Adipose tissue (tissue), 3 donors: ENCODE measurements at places on chromosomes 7 and 10. TPM values are rescaled to one million over a fixed set of nuclear protein-coding genes. Genes with fewer than 3 reads are reported as not detected.

Gene SPDYE2
- polyA plus RNA-seq: not detected

Gene RTKN2
- polyA plus RNA-seq: 0.08 TPM

Gene RPEL1
- polyA plus RNA-seq: not detected

Gene PDE6C
- polyA plus RNA-seq: not detected

Gene FAM241B
- polyA plus RNA-seq: 4.6 TPM

Gene CDNF
- polyA plus RNA-seq: 2.1 TPM

Gene OPALIN
- not detected for polyA plus RNA-seq

Gene DGKI
- 0.03 TPM for polyA plus RNA-seq

Gene CFAP46
- polyA plus RNA-seq: not detected

Gene HOXA4
- 19.8 TPM for polyA plus RNA-seq

Gene GPR26
- not detected for polyA plus RNA-seq

Gene SSMEM1
- not detected for polyA plus RNA-seq

Gene TLX1
- 0.09 TPM for polyA plus RNA-seq

Gene TAS2R4
- polyA plus RNA-seq: 0.10 TPM

Gene SEMA3E
- 0.22 TPM for polyA plus RNA-seq

Gene CYP3A5
- polyA plus RNA-seq: 9.8 TPM

Gene PTPN20
- 0.34 TPM for polyA plus RNA-seq

Gene EBLN1
- polyA plus RNA-seq: not detected

Gene WEE2
- not detected for polyA plus RNA-seq

Gene GTF2I
- 31.8 TPM for polyA plus RNA-seq

Gene STEAP2
- 5.5 TPM for polyA plus RNA-seq

Gene TFR2
- 0.22 TPM for polyA plus RNA-seq

Gene PIK3AP1
- polyA plus RNA-seq: 9.7 TPM

Gene OR13A1
- 0.08 TPM for polyA plus RNA-seq

Gene TMEM130
- not detected for polyA plus RNA-seq

Gene ADIRF
- 1,031 TPM for polyA plus RNA-seq

Gene IL6
- polyA plus RNA-seq: 921 TPM

Gene SSBP1
- 169 TPM for polyA plus RNA-seq

Gene OR2A7
- polyA plus RNA-seq: 0.67 TPM

Gene CPN1
- not detected for polyA plus RNA-seq

Gene HYAL4
- polyA plus RNA-seq: not detected

Gene VGF
- polyA plus RNA-seq: 0.22 TPM

Gene SPDYE1
- polyA plus RNA-seq: 0.03 TPM

Gene ASAH2
- 0.11 TPM for polyA plus RNA-seq

Gene LARP4B
- polyA plus RNA-seq: 15.4 TPM

Gene MOSPD3
- polyA plus RNA-seq: 13.1 TPM

Gene ZCCHC24
- polyA plus RNA-seq: 7.4 TPM

Gene OR2A5
- not detected for polyA plus RNA-seq

Gene PAPOLB
- polyA plus RNA-seq: not detected

Gene RAPGEF5
- 7.0 TPM for polyA plus RNA-seq

Gene CSTF2T
- 6.6 TPM for polyA plus RNA-seq

Gene EPDR1
- 6.7 TPM for polyA plus RNA-seq

Gene GFRA1
- 13.9 TPM for polyA plus RNA-seq

Gene HOXA2
- 0.20 TPM for polyA plus RNA-seq

Gene WDFY4
- 0.34 TPM for polyA plus RNA-seq

Gene C10orf67
- 0.45 TPM for polyA plus RNA-seq

Gene PIP
- polyA plus RNA-seq: not detected

Gene OPN1SW
- polyA plus RNA-seq: not detected

Gene CALML5
- 0.09 TPM for polyA plus RNA-seq

Gene HOXA6
- polyA plus RNA-seq: 0.39 TPM

Gene CALML3
- 0.36 TPM for polyA plus RNA-seq

Gene HOXA10
- polyA plus RNA-seq: 18.3 TPM

Gene KCND2
- polyA plus RNA-seq: 0.46 TPM

Gene TMEM273
- polyA plus RNA-seq: 41.8 TPM

Gene GHRHR
- polyA plus RNA-seq: not detected

Gene AKR1C4
- not detected for polyA plus RNA-seq
